WTC11 (cell line): ENCODE measurements at places on chromosomes 12 and 14.
A peak's percentile ranks its signal among the peaks of the same experiment; 100 is the strongest.

DNA sequence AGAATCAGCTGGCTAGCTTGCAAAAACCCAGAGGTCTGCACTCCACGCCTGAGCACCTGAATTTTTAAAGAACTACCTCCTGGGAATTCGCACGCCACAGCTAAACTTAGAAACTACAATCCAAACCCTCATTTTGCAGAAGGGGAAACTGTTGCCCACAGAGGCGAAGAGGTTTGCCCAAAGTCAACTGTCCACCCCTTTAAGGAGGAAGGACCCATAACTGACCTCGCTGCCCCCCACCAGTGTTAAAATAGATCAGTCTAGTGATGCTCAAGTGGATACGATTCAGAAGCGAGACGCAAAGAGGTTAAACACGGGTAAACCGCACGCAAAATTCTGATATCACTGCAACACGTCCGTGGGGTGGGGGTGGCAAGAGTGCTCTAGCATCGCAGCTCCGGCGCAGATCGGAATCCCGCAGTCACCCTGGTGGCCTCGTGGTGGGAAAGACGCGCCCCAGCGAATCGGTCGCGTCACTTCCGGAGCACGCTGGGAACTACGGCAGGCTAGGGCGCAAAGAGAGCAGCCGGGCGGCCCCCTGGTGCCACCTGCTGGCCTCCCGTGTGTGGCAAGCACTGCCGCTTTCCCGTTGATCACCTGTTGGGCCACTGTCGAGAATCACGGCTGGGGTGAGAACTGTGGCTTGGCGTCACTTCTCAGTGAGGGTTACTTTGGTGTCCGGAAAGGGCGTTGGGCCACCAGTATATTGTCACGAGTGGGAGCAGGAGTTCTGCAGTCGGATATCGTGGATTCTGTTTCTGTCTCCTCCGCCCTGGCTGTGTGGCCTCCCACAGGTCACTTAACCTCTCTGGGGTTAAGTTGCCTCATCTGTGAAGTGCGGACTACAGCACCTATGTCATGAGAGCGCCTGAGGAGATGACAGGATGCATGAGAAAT lies at the start of gene ALKBH2:
ALKBH2 (minus strand) TSS at position 451 of the 897 bp plus-strand sequence. CDS start 686 bp downstream, outside the sequence.
- DNase-seq: peak; percentile 89

GRCh38 chr14:104142136-104142945 lies 4.0 kb downstream of the KIF26A start:
- DNase-seq: no peak

- DNase-seq: no peak
Measured at GRCh38 chr14:52442602-52443001, 109.7 kb downstream of the TXNDC16 start.

DNA sequence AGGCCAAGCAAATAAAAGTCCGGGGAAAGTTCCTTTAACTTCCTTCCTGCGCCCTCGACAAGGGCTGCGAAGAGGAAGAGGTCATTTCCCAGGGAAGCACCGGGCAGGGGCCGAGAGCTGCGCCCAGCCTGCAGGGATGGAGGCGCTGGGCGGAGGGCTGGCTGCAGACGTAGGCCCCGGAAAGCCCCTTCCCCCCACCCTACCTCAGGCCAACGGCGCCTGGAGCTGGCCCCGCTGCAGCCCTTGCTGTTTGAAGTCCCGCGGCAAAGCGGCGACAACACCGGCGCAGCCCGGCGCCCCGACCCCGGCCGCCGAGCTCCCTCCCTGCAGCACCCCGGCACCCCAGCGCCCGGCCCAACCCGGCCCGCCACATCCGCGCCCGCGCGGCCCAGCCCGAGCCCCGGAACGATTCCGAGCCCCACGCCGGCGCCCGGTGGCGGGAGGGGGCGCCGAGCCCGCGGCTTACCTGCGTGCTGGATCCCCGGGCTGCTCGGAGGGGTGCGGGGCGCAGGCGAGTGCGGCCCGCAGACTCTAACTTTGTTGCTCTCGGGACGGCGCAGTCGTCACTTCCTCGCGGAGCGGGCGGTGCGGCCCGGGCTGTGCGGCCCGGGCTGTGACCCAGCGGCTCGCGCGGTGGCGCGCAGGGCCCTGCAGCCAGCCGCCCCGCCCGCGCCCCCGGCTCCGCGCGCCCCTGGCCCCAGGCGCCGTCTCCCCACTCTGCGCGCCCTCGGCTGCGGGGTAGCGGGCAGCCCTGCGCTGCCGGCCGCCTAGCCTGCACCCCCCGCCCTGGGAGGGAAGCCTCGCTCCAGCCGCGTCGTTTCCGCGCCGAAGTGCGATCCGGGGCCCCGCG lies 64.8 kb upstream of the PTGR2 start:
- DNase-seq: peak; percentile 64

DNA sequence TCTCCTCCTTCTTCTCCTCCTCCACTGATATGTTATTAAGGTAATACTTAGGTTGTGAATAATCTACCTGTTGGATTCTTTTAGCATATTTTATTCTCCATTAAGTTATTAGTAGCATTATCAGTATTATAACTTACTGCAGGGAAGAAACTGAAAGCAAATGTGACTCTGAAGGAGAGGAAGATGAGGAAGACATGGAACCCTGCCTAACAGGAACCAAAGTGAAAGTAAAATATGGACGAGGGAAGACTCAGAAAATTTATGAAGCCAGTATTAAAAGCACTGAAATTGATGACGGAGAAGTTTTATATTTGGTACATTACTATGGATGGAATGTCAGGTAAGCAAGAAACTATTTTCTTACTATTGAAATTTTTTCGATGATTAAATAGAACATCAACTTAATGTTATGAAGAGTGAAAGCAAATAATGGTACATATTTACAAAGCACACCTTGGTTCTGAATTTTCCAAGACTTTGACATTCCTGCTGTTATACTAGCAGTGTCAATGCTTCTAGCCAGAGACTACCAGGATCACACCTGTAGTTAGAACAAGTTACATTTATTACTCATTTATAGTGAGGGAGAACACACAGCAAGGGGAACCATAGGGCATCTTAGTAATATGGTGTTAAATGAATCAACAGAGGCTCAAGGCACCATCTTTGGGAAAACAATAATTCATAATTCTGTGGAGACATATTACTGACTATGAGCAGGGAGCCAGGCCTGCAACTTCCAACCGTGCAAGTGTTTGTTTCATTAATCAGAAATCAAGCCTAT lies 42.0 kb upstream of the TOMM20L start:
- DNase-seq: no peak

DNA sequence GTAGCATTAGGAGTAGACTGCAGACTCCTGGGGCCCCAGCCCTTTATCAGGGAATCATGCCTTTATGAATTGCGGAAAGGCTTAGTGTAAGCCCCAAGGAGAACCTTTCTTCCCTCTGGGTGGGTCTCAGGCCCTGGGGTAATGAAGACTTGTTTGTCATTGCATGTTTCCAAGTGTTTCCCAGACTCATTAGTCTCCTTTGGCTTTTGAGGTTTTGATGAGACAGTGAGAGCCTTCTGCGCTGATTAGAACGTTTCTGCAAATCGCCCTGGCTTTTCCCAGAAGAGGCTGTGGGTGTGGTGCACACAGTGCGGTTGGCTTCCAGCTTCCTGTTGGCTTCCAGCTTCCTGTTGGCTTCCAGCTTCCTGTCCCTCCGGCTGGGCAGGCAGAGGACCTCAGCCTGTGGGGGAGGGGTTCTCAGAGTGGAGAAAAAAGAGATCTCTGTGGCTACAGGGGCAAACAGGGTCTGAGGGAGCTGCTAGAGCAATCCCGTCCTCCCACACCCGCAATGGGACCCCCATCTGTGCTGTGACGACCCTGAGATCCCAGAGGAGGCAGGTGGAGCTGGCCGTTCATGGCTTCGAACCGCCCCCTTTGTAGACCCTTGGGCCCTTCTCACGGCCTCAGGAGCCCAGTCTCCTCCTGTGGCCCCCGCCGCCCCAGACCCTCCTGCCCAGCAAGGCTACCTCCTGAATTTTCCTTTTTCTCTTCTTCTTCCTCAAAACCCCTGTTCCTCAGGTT lies 42.1 kb downstream of the GPR68 start:
- no peak for DNase-seq
